Astrocyte (in vitro differentiated cells and primary cell): ENCODE measurements at places on chromosomes 3 and 15.

DNA sequence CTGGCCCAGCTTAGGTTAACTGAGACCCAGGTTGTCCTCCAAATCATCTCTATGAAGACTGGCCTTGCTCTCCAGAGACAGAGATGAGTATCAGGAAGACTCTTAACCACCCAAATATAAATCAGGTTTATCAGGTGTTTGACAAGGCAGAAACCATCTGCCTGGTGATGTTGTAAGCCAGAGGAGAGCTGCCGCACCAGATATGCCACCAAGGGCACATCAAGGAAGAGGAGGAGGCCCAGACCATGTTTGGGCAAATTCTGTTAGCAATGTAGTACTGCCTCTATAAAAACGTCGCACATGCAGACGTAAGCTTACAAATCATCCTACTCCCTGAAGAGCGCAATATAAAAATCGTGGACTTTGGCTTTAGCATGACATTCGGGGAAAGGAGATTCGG is 21.0 kb upstream of the RPL32 start:
- no peak for DNase-seq

GRCh38 chr3:136294176-136294575 is 44.0 kb downstream of the PCCB start:
- DNase-seq: no peak

DNA sequence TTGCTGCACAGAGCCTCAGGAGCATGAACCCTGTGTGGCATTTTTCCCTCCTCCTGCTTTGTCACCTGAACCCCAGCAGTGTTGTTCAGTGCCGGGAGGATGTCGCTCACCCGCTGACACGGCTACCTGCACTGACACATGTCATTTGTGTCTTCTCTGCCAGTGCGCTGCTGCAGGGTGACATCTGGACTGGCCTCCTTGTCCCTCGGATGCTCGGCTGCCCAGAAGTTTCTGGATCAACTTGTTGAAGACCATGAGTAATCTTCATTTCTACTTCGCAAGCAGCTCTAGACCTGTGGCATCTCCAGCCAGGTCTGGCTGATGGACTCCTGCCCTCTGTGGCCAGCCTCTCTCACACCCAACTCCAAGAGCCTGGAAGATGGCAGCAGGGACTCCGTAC is 311.1 kb upstream of the C2CD4B start:
- no peak for DNase-seq

GRCh38 chr15:96411056-96412031 is 80.8 kb downstream of the NR2F2 start:
- DNase-seq: no peak

GRCh38 chr15:65926899-65927298 is 57.6 kb downstream of the RAB11A start:
- DNase-seq: no peak
